Type B pancreatic cell (in vitro differentiated cells): ENCODE measurements at places on chromosomes 5 and 9. TPM values are rescaled to one million over a fixed set of nuclear protein-coding genes. Genes with fewer than 3 reads are reported as not detected.

Gene TLE1
- total RNA-seq: 40.2 and 99.6 TPM in 2 replicates

Gene IL9
- total RNA-seq: not detected in 2 replicates

Gene RLN2
- total RNA-seq: 1.5 TPM in 1 of 2 replicates, not detected in the other

Gene FOXD4L4
- total RNA-seq: 0.51 TPM in 1 of 2 replicates, not detected in the other

Gene ANP32B
- total RNA-seq: 119 and 156 TPM in 2 replicates

Gene SH3PXD2B
- 38.4 and 52.3 TPM in 2 replicates for total RNA-seq

Gene COL27A1
- 29.5 and 65.1 TPM in 2 replicates for total RNA-seq

Gene ITGA2
- total RNA-seq: 8.0 and 9.5 TPM in 2 replicates

GRCh38 chr5:17189381-17190036 lies 27.9 kb upstream of the BASP1 start:
- peak; percentile 79 for DNase-seq

- DNase-seq: peak; percentile 82
These were observed at the start of gene MEGF10 for GRCh38 chr5:127290019-127290945. TSS of gene MEGF10 (plus strand) at chr5:127290796. CDS start at chr5:127331309, 40,513 bp downstream.

DNA sequence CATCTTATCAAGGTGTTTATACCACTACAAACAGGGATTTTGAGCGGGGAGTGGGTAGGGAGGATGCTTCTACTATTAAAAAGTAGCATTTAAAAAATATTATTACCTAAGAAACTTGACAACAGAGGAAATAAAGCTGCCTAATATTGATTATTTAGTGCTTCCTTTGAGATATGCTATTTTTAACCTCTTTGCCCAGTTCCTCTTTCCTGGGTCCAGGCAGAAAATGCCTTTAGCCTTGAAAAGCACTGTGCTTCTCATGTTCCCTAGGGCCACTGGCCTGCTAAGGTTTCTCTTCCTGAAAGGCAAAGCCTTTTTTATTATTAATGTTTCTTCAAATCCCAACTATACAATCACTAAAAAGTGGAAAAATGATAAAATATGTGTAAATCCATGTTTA lies 217.2 kb upstream of the HAPLN1 start:
- DNase-seq: no peak

DNA sequence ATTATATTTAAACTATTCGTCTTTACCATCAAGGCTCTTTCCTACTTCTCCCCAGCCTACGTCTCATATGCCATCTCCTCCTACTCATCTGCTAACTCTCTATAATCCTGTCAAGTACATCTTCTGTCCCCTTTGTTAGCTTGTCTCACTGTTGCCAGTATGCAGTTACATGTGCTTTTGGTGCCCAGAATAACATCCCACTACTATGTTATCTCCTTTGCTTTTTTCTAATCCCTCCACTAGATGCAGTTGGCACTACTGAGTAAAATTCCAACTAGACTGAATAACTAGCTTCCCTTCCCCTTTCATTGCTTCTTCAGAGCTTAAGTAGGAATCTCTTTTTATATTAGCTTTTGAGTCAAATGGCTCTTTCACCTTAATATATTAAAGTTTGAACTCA lies 3.0 kb upstream of the ARRDC3 start:
- no peak for DNase-seq

DNA sequence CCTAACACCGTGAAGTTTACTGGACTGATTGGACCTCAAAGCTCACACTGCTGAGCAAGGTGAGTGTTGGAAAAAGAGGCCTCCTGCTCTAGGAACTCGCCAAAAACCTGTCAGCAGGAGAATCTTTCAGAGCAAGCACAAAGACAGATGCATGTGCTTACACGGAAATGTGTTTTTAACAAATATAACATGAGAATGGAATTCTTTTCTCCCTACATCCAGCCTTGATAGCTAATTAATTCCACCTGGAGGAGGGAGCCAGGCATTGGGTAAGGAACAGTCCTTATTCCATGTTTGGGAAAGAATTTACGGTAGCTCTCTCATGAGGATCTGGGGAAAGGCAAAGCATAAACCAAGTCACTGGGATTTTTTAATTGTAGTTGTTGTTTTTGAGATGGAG lies 98.8 kb downstream of the KLF4 start:
- DNase-seq: no peak

GRCh38 chr5:175824676-175825075 lies 46.7 kb upstream of the CPLX2 start:
- no peak for DNase-seq

- peak; percentile 82 for DNase-seq
These were observed 420 bp downstream of the BOD1 start for GRCh38 chr5:173615884-173616576.

DNA sequence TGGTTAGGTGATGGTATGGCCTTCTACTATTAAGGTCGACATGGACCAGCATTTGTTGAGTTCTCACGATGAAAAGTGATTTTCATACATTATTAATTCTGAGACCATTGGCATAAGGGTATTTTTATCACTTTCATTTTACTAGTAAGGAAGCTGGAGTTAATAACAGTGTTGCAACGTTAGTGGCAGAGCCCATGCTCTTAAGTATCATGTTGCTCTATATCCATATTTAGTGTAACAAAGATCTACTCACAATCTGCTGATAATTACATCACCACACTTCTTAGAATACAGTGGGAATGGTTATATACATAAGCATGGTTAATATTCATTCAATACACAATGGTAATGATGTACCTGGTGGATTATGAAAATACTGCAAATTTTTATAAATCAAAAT lies 81.9 kb downstream of the PRR16 start:
- no peak for DNase-seq

- no peak for DNase-seq
These were observed 647.8 kb downstream of the CDH9 start for GRCh38 chr5:26390608-26391007.

DNA sequence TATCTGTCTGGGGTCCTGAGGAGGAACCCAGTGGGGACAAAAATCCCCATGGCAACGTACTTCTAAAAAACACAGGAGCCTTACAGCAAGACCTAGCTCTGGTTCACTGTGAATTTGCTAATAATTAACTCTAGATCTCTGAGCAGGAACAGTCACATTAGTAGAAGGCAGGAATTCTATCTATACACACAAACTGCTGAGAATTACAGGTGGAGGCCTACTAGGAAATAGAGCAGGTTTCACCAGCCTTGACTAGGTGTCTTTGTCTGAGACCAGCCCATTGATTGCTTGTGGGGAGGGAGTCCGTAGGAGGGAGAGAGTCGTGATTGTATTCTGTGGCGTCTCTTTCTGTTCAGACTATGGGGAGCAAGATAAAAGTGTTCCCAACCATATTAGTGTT lies 44.8 kb downstream of the PRLR start:
- no peak for DNase-seq

DNA sequence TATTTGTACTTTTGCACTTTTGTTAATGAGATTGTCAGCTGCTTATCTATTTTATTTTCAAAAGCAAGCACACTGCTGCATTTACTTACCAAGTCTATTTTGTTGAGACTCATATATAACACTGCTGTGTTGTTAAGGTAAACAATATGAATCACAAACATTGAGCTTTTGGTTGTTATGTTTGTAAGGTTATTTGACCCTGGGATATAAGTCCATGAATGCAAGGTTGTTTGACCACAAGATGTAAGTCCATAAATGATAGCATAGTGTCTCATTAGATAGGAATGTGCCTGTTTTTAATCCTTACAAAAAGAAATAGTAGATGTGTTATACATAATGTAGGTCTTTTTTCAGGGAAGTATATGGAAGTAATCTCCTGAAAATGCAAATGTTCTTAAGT lies 845.9 kb downstream of the CDH9 start:
- no peak for DNase-seq

GRCh38 chr9:69497816-69498215 lies 172.8 kb downstream of the ENTREP1 start:
- DNase-seq: no peak

DNA sequence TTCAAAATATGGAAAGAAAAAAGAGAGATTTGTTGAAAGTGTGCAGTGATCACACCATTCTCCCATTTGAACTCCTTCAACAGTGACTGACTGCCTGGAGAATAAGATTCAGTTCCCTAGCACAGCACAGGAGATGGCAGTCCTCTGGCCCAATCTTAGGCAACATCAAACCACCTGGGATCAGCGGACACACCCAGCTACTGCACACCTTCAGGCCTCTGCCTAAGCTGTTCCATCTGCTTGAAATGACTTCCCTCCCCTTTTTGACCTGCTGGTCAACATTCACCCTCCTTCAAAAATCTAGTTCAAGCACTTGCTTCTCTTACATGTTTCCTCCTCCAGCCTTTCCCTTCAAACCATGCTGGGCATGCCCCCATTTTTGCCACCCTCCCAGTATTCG lies 4.5 kb downstream of the MAPK9 start:
- no peak for DNase-seq

GRCh38 chr5:139458580-139459407 lies 3.7 kb downstream of the ECSCR start:
- no peak for DNase-seq

DNA sequence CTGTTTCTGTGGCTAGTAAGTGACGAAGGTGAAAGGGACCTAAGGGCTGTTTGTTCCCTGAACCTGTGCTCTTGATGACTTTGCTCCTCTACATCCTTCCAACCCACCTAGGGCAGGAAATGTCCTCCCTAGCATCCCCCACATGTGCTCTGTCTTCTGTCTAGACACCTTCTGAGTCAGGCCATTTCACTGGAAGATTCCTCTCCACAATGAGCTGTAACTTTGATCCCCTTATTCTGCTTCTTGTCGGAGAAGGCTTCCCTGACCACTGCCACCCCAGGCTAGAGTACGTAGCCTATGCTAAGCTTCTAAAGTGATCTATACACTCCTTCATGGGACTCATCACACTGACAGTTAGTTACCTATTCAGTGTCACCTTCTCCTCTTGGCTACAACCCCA lies 21.7 kb downstream of the SPAAR start:
- no peak for DNase-seq

DNA sequence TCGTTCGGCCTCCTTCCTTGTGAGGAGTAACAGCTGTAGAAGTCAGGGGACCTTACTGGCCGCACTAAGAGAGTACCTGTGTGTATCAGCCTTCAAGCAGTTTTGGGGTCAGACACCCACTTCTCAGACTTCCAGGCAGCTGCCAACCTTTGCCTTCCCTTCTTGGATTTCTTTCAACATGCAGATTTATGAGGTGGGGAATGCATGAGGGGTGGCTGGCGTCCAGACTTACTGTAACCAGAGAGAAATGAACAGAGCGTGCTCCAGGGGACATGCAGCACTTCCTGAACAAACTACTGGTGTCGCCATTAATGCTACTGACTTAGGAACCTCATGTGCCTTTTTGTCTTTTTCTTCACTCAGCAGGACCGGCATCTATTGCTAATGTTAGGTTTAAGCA lies 46.7 kb downstream of the INSYN2B start:
- no peak for DNase-seq

DNA sequence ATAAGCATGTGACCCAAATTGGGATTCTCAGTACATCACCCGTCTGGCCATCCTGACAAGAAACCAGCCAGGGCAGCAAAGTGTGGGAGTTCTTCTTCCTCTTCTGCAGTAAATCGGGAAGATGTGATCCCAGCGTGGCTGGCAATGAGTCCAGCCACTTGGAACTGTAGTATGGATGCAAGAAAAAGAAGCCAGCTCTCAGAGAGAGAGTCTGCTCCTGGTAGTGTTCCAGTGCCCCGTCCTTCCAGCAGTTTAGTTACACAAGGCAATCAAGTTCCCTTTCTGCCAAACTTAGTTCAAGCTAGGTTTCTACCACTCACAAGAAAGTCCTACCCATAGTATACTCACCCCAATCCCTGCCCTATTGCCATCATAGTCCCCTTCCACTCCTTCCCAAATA lies 65.6 kb downstream of the CDK5RAP2 start:
- no peak for DNase-seq

DNA sequence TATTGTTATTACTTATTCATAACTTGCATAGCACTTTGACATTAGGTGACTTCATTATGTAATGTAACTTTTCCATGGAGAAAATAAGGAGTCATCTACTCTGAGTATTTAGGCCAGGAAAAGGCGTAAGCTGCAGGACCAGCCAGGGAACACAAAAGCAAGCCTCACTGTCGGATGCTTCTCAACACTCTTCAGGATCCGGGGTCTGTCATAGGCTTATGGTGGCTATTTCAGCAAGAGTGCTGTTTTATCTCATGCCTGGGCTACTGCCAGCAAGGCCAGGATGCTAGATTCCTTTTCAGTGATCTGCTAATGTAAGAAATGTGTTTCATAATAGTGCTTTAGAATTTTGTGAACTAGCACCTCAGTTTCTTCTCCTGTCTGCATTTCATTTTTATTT lies 162.4 kb downstream of the CHSY3 start:
- DNase-seq: no peak

DNA sequence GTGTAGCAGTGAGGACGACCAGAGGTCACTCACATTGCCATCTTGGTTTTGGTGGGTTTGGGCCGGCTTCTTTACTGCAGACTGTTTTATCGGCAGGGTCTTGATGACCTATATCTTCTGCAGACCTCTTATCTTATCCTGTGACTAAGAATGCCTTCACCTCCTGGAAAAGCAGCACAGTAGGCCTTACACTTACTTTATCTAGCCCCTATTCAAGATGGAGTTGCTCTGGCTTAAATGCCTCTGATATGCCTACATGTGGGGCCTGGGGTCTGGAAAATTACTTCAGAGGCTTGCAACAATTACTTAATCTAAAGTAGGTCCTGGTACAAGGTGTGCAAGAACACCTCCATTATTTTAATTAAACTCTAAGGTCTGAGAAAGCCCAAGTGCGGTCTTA lies 86.9 kb upstream of the IL12B start:
- DNase-seq: no peak

DNA sequence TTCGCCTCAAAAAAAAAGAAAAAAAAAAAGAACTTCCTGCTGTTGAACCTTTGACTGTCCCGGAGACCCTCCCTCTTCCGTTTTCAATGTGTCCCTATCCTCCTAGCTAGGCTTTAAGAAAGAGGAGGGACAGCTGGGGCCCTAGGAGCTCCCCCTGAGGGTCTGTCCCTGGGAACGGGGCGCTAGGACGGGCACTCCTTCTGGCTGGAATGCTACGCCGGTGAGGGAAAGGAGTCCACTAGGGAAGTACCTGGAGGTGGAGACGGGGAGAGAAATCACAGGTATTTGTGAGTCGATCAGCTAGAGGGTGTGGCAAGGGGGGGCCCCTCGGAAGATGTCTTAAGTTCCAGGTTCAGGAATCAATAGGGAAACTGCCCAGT lies 4.6 kb downstream of the SIT1 start:
- DNase-seq: no peak
